ENCODE measurements at places on chromosomes 13 and 19. TPM values are rescaled to one million over a fixed set of nuclear protein-coding genes. Genes with fewer than 3 reads are reported as not detected.

DNA sequence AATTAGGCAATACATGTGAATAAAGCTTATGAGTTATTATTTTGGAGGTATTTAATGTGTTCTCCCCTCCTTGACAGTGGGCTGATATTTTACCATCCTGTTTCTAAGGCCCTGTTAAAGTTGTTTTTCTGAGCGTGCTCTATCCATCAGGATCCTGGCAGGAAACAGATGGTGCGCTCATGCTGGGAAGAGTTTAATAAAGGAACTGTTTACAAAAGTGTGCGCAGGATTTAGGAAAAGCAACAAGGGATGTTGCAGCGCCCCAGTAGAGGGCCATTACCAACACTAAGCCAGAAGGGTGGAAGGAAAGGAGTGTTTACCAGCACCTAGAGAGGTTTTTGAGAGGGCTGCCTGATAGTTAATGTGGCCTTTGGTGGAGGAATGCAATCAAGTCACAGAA lies 374.5 kb downstream of the KCNRG start:
- H3K4me1 ChIP-seq: no peaks in the 10 kb centered on the region
- H3K36me3 ChIP-seq: no peaks in the 10 kb centered on the region
- H3K27me3 ChIP-seq: 0 out of 2 replicates have a peak, but pooled peaks cover under 1% of the 10 kb centered on the region

GRCh38 chr19:32337084-32337808 lies 8.2 kb upstream of the ZNF507 start:
- no peaks in the 10 kb centered on the region for H3K4me1 ChIP-seq
- no peaks in the 10 kb centered on the region for H3K27me3 ChIP-seq
- H3K27ac ChIP-seq: no peak overlapping the region
- H3K36me3 ChIP-seq: no peaks in the 10 kb centered on the region
- no peak overlapping the region for H3K4me3 ChIP-seq
- no peak for DNase-seq

TMEM91 gene
- total RNA-seq: 3.1 TPM

HPN gene
- 0.21 TPM for total RNA-seq

GRCh38 chr13:51311957-51312520 lies 27.5 kb upstream of the SERPINE3 start:
- no peaks in the 10 kb centered on the region for H3K27me3 ChIP-seq
- no peak overlapping the region for H3K4me3 ChIP-seq
- no peaks in the 10 kb centered on the region for H3K36me3 ChIP-seq
- H3K4me1 ChIP-seq: no peaks in the 10 kb centered on the region

DNA sequence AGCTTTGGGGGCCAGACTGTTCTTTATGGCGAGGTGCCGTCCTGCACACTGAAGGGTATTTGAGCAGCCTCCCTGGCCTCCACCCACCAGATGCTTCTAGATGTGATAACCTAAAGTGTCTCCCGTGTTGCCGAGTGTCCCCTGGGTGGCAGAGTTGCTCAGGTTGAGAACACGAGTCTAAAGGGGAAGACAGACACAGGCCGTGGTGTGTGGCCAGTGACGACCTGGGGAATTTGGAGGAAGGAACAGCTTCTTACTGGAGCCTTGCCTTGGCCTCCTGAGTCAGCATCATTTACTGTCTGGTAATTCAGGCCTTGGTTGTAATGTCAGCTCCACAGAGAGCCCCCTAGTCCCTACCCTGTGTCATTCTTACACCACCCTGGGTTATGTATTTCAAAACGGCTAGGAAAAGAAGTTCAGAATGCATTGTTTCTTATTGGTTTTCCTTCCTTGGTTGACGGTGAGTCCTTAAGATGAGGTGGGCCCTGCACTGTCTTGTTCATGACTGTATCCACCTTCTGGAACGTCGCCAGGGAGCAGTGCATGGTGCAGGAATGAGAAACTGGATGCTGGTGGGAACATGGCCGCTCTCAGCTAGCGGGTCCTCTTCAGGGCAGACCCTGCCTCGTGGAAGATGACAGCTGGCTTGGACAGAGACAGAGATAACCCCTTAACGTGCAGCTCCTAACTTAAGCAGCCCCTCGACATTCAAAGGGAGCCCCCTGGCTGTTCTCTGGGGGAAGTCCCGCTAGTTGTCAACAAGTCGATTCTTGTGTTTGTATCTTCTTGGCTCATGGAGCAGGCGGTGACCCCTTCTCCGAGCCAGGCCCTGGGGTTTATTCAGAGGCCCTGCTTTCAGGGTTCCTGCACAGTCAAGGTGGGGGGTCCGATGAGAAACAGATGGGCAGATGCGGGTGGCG lies 7.2 kb downstream of the SIN3B start:
- no peaks in the 10 kb centered on the region for H3K27me3 ChIP-seq
- H3K36me3 ChIP-seq: peaks cover 6% of the 10 kb centered on the region
- no peak overlapping the region for H3K4me3 ChIP-seq
- peak; percentile 46 for DNase-seq
- peaks cover 27% of the 10 kb centered on the region for H3K4me1 ChIP-seq

GRCh38 chr19:4576016-4576933 lies 16.8 kb upstream of the SEMA6B start:
- no peak overlapping the region for H3K27ac ChIP-seq
- H3K36me3 ChIP-seq: no peaks in the 10 kb centered on the region
- DNase-seq: no peak
- H3K4me3 ChIP-seq: no peak overlapping the region
- H3K27me3 ChIP-seq: peaks cover 4% of the 10 kb centered on the region

DNA sequence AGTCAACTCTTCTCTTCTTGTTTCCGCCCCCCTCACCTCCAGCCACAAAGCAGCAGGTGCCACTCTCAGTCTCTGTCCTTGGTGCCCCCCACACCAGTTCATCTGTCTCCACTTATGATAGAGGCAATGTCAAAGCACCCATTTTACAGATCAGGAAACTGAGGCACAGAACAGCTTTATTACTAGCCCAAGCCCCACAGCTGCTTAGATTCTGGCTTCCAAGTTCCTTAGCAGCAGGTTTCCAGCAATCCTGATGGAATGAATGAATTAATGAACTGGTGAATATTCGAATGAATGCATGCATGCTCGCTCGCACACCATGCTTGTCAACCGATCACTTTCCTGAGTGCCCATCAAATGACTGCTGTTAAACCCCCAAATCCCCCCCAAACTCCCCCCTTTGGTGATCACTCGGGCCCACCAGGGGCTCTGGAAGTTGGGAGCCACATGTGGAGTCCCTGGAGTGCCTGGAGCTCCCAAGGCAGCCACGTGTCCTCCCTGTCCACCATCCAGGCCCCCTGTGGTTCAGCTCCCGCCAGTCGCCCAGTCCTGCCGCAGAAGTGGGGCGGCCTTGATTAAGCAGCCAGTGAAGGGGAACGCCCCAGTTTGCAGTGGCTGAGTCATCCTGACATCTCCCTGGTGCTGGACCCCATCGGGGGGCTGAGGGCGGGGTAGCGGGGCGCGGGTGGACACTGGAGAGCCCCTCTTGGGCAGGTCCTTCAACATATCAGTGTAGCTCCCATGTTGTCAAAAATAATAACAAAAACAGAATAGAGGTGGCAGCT lies 6.8 kb downstream of the PTPRS start:
- no peaks in the 10 kb centered on the region for H3K36me3 ChIP-seq
- H3K4me1 ChIP-seq: peaks cover 32% of the 10 kb centered on the region
- H3K4me3 ChIP-seq: no peak overlapping the region
- no peak for DNase-seq

GRCh38 chr19:389935-390289 lies 19.0 kb downstream of the C2CD4C start:
- no peaks in the 10 kb centered on the region for H3K27me3 ChIP-seq
- no peaks in the 10 kb centered on the region for H3K4me1 ChIP-seq
- DNase-seq: no peak
- no peak overlapping the region for H3K27ac ChIP-seq
- no peak overlapping the region for H3K4me3 ChIP-seq

DNA sequence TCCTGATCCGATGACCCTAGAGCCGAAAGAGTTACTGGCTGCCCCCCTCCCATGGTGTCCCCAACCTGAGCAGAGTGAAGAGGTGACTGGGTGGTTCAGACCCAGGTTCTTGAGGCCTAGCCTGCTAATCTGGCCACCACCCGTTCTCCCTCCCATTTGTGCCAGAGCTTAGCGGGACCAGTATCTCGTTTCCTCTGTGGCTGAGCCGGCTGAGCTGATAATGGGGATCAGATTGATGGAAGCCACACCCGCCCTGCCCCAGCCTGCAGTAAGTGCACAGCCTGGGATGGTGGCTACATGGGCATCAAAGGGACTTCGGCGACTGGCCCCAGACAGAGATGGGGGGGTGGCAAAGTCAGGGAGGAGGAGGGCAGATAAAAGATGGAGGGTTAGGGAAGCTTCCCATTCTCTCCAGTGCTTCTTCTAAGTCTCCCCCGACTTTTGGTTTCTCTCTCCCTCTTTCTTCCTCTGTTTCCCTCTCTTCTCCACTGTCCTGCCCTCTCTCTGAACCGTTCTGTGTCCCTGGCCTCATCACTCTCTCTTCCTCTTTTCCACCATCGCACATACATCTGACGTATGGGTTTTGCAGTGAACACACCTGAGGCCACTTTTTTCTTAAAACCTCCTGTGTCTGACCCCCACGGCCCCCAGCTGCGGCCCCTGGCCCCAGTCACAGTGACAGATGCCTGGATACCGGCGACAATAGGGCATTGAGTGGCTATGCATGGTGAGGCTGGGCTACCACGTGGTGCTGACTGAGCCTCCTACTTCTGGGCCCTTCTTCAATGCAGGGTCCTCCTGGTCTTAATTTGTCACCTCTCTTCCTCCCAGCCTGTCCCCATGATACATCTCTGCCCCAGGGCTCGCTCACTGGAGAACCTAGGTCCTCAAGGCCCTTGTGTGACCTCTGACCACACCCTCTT lies 2.4 kb downstream of the ELAVL3 start:
- H3K27me3 ChIP-seq: peaks cover 8% of the 10 kb centered on the region
- H3K4me3 ChIP-seq: no peak overlapping the region

GRCh38 chr19:58305065-58305931 lies at the start of gene ERVK3-1:
TSS of gene ERVK3-1 (plus strand) at chr19:58305377. CDS start at chr19:58312169, 6,792 bp downstream.
- peak; percentile 91 for DNase-seq
- 0 out of 2 replicates have a peak, but pooled peaks cover 3% of the 10 kb centered on the region for H3K4me1 ChIP-seq
- H3K27ac ChIP-seq: peak within 1 kb of the TSS; percentile 92
- H3K36me3 ChIP-seq: no peaks in the 10 kb centered on the region
- peak within 1 kb of the TSS; percentile 97 for H3K4me3 ChIP-seq
- no peaks in the 10 kb centered on the region for H3K27me3 ChIP-seq

GRCh38 chr19:6596621-6597020 lies 5.7 kb upstream of the CD70 start:
- no peaks in the 10 kb centered on the region for H3K36me3 ChIP-seq
- no peaks in the 10 kb centered on the region for H3K27me3 ChIP-seq
- no peak overlapping the region for H3K4me3 ChIP-seq
- peaks cover 38% of the 10 kb centered on the region for H3K4me1 ChIP-seq
- no peak overlapping the region for H3K27ac ChIP-seq

DNA sequence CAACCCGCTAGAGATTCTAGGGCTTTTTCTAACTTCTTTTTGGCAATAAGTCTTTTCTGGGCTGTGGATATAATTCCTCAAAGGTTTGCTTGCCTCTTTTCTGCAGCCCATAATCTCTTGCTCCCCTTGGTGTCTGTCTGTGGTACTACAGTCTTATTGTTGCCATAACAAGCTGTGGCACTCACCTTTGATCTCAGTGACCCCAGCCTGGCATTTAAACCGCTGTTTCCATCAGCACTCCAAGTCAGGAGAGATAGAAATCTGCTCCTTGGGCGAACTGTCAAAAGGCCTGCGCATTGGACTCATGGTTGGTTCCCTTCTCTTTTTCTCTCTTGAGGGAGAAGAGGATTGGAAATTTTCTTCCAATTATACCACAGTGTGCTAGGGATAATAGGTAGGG lies 14.5 kb upstream of the MPHOSPH8 start:
- no peak overlapping the region for H3K4me3 ChIP-seq
- H3K4me1 ChIP-seq: no peaks in the 10 kb centered on the region
- no peaks in the 10 kb centered on the region for H3K27me3 ChIP-seq
- H3K36me3 ChIP-seq: no peaks in the 10 kb centered on the region

GRCh38 chr13:34883396-34883795 lies 58.7 kb upstream of the NBEA start:
- H3K36me3 ChIP-seq: no peaks in the 10 kb centered on the region
- no peaks in the 10 kb centered on the region for H3K27me3 ChIP-seq
- no peak overlapping the region for H3K27ac ChIP-seq

TGFBR3L gene
- 0.16 TPM for total RNA-seq

DNA sequence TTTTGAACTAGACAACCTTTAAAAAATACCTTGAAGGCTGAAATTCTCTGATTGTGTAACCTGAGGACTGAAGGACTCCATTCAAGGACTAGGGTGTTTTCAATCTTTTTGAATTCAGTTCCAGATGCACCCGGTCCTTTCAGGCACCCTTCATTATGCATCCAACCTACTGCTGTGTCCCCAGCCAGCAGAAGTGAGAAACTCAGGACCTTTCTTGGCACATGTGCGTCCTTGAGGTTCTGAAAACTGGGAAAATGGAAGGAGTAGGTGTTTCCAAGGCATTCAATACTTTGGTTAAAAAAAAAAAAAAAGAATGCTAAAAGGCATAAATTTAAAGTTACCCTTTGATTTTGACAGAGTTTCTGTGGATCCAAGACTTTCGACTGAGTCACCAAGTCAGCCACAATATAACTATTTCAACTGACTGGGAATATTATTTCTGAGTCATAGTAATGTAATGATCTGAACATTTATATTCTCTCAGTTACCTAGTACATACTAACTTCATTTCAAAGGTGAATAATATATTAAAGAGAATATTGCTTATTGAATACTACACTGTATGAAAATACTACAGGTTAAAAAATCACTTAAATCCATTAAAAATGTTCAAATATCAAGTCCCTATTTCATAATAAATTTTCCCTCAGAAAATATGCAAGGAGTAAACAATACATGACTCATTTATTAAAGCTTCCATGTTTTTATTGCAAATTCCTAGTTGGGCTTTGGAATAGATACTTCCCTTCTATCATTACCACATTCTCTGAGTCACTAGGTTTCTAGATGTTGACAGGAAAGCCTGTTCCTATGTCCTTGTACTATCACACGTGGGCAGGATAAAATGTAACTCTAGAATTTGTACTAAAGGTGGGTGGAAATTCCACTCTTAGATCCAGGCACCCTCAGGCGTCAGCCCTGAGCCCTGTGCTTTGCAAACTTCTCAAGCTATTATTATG lies 2.4 kb upstream of the ITGBL1 start:
- DNase-seq: no peak
- no peaks in the 10 kb centered on the region for H3K4me1 ChIP-seq
- H3K4me3 ChIP-seq: no peak overlapping the region
- no peaks in the 10 kb centered on the region for H3K27me3 ChIP-seq

DNA sequence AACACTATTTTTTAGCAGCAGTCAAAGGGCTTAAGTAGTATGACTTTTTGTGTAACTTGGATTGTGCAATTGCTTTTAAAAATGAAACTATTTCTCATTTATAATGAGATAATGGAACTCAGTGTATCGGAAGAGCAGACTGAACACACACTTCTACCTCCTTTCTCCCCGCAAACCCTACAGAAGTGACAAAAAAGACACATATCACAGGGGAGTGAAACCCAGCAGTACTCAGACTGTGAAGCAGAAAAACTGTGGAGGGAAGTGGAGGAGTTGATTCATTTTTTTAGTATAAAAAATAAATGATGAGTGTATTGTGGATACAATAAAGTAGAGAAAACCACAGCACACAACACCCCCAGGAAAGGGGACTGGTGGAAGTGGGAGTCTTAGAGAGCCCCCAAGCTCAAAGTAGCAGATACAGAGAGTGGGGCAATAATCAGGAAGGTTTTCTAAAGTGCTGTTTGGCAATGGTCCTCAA lies 9.7 kb downstream of the LPAR6 start:
- H3K36me3 ChIP-seq: no peaks in the 10 kb centered on the region
- no peak overlapping the region for H3K4me3 ChIP-seq
- DNase-seq: peak; percentile 40
- no peaks in the 10 kb centered on the region for H3K27me3 ChIP-seq
- H3K27ac ChIP-seq: no peak overlapping the region
- peaks cover 25% of the 10 kb centered on the region for H3K4me1 ChIP-seq

FCHO1 gene
- total RNA-seq: 45.8 TPM

- no peak within 1 kb of the TSS for H3K4me3 ChIP-seq
- no peaks in the 10 kb centered on the region for H3K27me3 ChIP-seq
- no peak for DNase-seq
- H3K36me3 ChIP-seq: no peaks in the 10 kb centered on the region
- H3K4me1 ChIP-seq: peaks cover 18% of the 10 kb centered on the region
Measured at GRCh38 chr19:45160870-45161737, at the start of gene NKPD1. TSS of gene NKPD1 (minus strand) at chr19:45160982. CDS start at chr19:45160150, 832 bp downstream.

TEX29 gene
- not detected for total RNA-seq
